ENCODE measurements at places on chromosomes 3 and 15.

GRCh38 chr3:17075907-17076306, 191.2 kb downstream of the PLCL2 start:
- DNase-seq: no peak

GRCh38 chr3:31937225-31937624, 43.8 kb downstream of the OSBPL10 start:
- DNase-seq: no peak

DNA sequence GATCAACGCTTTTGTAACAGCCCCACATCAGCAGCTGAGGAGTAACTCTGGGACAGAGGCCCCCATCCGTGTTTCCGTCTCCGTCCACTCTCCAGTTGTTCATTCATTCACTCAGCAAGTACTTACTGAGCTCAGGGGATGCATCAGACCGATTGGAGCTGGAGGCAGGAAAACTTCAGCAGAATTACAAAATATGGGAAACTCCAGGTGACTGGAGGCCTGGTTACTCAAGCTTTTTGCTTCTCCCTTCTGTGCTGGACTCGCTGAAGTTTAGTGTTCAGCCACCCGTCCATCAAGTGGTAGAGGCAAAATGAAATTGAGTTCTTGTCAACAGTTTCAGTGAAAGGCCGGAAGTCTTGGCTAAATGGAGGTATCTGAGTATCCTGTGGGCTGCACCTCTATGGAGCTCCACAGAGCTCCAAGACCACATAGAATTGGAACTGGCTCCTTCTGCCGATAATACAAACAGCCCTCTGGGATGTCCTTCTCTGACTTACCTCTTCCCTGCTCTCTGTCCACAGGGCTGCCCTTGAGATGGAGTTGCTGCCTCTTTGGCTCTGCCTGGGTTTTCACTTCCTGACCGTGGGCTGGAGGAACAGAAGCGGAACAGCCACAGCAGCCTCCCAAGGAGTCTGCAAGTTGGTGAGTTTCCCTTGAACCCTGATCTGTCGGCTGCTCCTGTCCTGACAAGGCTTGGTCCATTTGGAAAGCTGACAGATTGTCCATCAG, 14.7 kb downstream of the NRROS start:
- no peak for DNase-seq

- no peak for DNase-seq
Measured at GRCh38 chr3:4738737-4739274, 240.4 kb upstream of the BHLHE40 start.

GRCh38 chr3:13015286-13016082, 57.7 kb downstream of the IQSEC1 start:
- peak; percentile 42 for DNase-seq

- DNase-seq: no peak
Measured at GRCh38 chr3:143170074-143170473, 50.5 kb downstream of the CHST2 start.

- no peak for DNase-seq
Measured at GRCh38 chr3:4582624-4583023, 89.5 kb downstream of the ITPR1 start.

GRCh38 chr15:78446551-78446950, 8.5 kb downstream of the IREB2 start:
- no peak for DNase-seq

All from stimulated activated CD8-positive, alpha-beta memory T cell treated with anti-CD3 and anti-CD28 coated beads, Interleukin-7, amount 100 ng/mL, for 48 hours (primary cell).